Activated T-helper 9 cell treated with anti-CD3 and anti-CD28 coated beads, Interleukin-2, amount 50 U/mL, for 16 hours (primary cell): ENCODE measurements at places on chromosomes 7 and 10.

- no peak for DNase-seq
These were observed 104.1 kb upstream of the LAMB4 start for GRCh38 chr7:108234281-108234680.

GRCh38 chr10:14450041-14450491 is 119.3 kb upstream of the FRMD4A start:
- DNase-seq = no peak

- DNase-seq = no peak
These were observed 113.5 kb downstream of the COL13A1 start for GRCh38 chr10:69915215-69915560.

DNA sequence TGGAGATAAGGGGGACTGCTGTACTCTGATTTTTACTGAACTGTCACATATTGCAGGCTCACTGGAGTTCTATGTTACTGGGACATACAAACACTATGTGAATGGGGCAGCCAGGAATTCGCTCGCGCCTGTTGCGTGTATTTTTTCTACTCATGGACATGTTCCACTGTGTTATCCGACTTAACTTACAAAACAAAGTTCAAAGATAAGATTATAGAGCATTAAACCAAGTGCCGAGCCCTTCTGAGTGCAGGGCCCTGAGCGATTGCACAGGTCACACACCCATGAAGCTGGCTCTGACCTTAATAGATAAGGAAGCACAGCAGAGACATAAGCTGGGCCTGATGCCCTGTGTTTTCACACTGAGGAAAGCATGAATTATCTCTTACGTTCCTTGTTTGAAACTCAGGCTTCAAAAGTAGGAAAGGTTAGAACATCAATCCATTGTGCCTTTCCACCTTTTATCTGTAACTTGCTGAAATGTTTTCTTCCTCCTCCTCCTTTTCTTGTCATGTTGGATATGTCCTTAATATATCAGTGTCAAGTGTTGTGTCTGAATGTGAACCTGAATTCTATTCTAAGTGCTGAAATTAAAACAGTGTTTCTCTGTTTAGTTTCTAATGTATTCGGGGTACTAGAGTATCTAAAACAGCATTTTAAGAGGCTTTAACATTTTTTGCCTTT is 273.8 kb downstream of the AUTS2 start:
- DNase-seq = no peak

DNA sequence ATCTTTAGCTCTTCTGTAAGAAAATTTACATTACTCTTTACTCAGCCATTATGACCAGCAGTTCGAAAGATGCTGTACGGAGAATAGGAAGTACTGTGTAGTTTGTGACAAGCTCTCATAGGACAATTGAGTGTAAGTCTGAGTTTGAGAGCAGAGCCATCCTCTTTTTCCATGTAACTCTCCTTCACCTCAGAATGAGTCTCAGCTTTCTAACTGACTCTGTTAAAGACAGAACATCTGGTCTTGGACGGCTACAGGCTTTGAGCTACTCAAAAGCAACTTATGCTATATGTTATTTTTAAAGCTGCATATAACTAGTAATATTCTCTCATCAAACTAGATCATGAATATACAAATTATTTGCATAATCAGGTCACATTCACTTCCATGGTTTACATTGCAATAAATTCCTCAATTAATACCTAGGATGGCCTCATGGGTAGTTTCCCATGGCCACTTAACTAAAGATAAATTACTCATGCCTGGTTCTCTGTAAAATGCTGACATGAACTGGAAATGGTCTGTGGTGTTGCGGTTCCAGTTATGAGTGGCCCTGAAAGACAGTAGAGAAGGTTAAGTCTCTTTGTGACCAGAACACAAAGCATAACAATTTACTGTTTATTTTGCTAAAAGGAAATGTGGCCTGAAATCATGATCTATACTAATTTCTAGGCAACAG is 358.7 kb downstream of the PHF14 start:
- DNase-seq = no peak

DNA sequence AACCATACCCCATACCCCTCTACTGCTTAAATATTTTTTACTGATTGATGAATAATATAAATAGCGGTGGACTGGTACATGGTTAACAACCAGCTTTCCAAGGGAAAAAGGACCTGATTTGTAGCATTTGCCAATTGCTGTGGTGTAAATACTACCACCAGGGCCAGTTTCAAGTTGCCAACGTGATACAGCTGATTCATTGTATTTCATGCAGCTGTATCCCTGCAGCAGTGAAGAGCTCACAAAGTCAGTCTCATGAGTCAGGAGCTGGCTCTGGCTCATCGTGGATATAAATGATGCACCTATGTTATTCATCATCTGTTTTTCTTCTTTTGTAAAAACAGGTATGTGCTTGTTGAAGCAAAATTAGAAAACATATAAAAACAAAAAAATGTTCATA is 15.2 kb downstream of the CALML5 start:
- no peak for DNase-seq

GRCh38 chr10:12358863-12359564 is 9.7 kb downstream of the CAMK1D start:
- DNase-seq = no peak

DNA sequence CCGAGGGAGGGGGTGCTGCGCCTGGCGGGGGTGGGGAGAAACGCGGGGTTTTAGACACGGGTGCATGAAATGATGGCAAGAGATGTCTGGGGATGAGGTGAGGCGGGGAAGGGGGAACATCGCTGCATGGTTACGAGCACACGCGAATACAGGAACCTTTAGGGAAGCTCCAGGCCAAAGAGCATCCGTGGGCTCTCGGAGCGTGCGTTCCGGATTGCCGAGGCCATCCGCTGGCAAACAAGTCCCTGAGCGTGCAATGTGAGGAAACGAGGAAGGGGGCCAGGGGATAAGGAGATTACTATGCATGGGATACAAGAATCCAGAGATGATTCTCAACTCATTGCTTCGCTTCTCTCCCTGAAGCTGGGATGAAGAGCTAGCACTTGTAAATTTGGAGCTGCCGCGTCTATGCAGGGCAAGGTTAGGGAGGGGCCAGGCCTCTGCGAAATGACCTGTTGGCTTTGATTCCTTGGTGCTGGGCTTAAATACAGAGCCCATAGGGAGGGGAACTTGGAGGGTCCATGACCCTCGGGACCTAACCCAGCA is 520 bp upstream of the WNT2 start:
- DNase-seq = no peak

DNA sequence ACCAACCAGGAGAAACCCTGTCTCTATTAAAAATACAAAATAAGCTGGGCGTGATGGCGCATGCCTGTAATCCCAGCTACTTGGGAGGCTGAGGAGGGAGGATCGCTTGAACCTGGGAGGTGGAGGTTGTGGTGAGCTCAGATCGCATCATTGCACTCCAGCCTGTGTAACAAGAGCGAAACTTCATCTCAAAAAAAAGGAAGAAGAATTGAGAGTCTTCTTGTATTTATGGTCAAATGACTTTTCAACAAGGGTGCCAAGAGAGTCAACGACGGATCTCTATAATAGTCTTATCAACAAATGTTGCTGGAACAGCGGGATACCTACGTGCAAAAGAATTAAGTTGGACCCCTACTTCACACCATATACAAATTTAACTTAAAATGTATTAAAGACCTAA is 21.6 kb upstream of the JAZF1 start:
- DNase-seq = no peak

GRCh38 chr7:4003503-4003902 is 678.6 kb upstream of the FOXK1 start:
- no peak for DNase-seq

- DNase-seq = no peak
These were observed 36.9 kb downstream of the NAMPT start for GRCh38 chr7:106247841-106248240.

DNA sequence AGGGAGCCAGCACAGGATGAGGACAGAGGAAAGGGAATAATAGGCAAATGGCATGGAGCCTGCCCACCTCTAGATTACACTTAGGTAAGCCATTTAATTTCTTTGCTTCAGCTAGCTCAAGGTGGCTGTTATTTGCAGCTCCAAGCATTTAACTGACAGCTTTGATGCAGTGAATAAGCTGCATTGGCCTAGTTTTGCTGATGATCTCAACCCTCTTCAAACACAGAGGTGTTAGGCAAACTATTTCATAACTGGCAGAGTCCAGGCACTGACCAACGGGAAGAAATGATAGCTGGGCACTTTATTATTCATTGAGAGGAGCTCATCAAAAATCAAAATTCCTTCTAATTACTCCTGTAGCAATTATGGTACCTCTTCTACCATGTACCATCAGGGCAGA is 317.4 kb downstream of the BMPER start:
- no peak for DNase-seq

GRCh38 chr10:70981936-70982335 is 93.6 kb upstream of the PCBD1 start:
- no peak for DNase-seq

DNA sequence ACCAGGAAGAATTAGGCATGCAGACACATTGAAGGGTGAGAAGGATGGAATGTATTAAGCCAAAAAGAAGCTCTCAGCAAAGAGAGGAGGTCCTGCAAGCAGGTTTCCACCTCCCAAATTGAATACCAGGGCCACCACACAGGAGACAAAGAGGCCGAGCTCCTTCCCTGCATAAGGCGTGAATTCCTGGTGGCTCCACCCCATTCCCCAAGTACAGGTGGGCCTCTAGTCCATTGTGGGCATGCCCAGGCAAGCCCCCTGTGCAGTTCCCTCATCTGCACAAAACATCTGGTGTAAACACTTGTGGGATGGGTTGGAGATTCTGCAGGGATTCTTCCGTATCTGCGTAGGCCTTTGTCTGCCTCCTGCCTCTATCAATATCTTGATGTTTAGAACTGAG is 817.5 kb downstream of the NRG3 start:
- DNase-seq = no peak

- no peak for DNase-seq
These were observed 3.5 kb upstream of the HOGA1 start for GRCh38 chr10:97580421-97581367.

DNA sequence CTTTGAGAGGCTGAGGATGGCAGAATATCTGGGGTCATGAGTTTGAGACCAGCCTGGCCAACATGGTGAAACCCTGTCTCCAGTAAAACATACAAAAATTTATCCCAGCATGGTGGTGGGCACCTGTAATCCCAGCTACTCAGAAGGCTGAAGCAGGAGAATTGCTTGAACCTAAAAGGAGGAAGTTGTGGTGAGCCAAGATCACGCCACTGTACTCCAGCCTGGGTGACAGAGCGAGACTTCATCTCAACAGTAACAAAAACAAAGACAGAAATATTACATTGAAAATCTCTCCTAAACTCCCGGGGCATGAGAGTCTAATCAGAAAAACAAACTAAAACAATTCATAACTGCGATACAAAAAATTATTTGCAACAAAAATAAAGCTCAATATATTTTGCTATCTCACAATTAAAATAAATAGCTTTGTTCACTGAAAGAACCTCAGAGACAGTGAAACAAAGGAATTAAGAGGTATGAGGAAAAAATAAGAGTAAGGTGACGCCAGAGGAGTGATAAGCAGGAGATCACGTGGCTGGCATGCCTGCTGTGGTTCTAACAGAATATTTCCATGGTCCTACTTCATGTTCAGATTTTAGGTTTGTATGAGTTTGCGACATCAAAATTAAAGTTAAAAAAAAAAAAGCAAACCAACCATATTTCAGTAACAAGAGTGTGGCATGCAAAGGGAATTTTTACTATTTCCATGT is 527.7 kb upstream of the POM121L12 start:
- DNase-seq = no peak

DNA sequence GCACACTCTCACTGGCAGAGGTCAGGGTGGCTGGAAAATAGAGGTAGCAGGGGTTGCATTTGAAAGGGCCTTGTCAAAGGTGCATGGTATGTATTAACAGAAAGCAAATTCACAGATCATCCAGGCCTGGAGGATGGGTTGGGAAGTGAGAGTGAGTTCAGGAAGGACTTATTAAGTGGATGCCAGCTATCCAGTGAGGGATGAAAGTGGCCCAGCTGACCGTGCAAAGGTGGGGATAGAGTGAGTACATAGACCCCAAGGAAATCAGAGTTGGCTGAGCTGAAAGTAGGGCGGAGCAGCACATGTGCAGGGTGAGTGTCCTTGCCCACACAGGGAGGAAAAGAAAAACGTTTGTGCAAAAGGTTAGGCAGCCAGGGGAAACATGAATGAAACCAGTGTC is 58.1 kb downstream of the HECW1 start:
- no peak for DNase-seq

- DNase-seq = no peak
These were observed 52.4 kb upstream of the DNAJB6 start for GRCh38 chr7:157284229-157285014.

DNA sequence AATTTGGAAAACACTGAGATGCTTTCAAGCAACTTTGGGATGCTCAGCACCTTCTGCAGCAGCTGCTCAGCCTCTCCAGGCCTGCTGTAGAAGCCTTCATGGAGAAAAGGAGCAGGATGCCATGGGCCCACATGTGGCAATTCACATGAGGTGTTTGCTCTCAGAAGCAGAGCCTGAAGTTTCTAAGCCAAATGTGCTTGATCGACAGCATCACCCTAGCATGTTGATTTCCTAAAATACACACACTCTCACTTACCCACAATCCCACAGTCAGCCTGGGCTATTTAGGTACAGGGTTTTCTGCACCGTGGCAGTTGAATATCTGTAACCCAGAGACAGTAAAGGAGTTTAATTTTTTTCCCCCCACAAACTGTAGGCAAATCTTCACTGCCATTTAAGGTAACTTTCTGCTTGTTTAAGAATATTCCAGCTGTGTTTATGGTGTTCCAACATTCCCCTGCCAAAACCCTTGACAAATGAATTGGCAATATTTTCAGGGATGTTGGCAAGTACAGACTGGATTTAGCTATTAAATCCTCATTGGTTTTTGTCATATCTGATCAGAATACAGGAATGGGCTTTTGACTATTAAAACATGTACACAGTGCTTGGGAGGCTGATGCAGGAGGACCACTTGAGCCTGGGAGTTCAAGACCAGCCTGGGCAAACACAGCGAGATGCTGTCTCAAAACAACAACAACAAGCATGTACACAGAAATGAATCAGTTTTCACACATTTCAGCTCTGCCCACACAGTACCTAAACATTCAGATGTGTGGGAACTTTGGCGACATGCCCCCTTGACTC is 244.2 kb downstream of the CELF2 start:
- no peak for DNase-seq

DNA sequence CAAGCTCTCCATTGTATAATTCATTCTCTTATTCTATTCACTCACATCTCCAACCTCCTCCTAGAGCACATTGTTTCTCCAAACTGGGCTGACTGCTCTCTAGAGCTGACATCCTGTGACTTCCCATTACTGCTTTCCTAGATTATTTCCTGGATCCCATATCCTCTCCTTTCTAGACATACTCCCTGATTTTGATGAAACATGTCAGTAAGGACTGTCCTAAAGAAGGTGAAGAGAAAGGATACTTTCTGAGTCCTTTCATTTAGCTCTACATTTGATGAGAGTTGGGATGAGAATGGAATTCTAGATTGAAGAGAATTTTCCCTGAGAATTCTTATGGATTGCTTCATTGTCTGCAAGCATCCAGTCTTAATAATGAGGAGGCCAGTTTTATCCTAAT is 78.8 kb downstream of the CNNM2 start:
- no peak for DNase-seq

- no peak for DNase-seq
These were observed 8.5 kb downstream of the CALML3 start for GRCh38 chr10:5533098-5533731.
